NCI-H1105 (cell line): ENCODE measurements at places on chromosomes 2 and 18.
A peak's percentile ranks its signal among the peaks of the same experiment; 100 is the strongest.

DNA sequence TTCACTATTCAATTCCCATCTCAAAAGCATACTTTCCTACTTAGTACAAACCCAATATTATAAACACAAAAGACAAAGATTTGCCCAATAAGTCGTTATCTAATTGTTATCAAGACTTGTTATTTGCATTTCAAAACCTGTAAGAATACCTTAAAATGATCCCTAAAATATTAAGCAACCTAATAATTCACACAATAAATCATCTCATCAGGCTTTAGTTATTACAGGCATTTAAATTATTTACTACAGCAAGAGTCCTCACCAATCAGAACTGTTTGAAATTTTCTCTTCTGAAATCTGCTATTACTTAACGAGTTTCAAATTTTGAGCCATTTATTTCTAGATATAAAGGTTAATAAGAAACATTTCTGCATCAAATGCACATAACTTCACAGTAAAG, 1.6 kb downstream of the CCDC88A start:
- no peak for DNase-seq

DNA sequence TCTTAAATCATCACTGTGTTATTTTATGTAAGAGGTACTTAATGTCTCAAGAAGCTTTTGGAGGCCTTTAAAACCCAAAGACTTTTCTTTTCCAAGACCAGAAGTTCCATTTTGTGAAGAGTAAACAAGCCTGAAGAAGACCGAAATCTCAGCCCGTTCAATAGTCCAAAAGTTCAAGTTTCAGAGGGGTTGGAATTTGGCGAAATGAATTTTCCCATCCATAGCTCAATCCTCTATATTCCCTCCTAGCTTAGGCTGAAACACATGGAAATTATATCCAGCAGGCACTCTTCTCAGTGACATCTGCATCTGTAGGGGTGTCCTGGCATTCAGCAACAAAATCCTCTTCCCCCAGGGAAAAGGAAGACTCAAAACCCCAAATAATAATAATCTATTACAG, 344.6 kb downstream of the ARHGAP15 start:
- DNase-seq: no peak

DNA sequence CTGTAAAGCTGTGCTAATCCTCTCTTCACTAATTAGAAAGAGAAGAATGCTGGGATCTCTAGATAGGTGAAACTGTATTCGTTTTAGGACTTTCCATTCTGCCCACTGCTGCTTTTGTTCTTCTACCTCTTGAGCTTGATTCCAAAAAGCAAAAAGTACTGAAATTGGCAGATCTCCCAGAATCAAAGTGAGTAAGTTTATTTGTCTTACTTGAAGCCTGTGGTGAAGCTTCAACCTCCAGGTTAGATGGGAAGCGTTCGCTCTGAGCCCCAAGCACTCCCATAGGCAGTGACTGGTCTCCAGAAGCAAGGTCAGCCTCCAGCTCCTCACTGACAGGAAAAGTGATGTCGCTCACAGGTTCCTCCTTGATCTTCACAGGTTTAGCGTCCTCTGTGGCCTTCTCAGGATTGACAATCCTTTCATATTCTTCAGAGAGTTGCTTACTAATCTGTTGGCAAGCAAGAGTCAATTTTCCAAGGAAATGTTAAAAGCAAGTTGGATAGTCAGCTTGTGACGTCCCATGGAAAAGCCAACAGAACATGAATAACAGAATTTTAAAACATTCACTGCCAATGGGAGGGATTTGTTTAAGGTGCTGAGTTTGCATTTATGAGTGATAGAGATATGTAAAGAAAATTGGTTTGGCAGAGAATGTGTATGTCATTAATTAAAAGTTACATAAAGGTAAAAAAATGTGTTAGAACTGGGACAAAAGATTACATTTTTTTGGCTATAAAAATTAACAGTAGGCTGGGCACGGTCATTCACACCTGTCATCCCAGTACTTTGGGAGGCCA, 8.1 kb downstream of the SUPT7L start:
- no peak for DNase-seq

GRCh38 chr18:76991021-76991688, 141.4 kb downstream of the MBP start:
- no peak for DNase-seq

- no peak for DNase-seq
Observed at GRCh38 chr18:13376841-13377351, 158.3 kb downstream of the LDLRAD4 start.

DNA sequence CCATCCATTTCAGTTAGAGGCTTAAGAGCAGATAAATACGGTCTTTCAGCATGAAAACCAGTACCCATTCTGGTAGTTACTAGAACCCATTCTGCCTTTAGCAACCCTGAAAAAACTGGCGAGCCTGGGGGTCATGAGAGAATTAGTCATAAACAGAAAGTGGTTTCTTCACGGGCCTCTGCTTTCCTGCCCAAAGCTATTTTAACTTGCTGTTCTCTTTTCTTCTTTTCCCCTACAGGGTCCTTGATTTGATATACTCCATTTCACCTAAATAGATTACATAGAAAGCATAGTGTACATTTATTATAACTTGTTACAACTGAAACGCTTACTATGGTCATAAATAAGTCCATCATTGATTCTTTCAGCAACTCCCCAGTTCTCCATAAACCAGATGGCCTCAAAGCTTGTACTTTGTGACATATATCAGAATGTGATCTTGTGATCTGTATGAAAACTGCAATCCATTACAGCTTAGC, 48.3 kb downstream of the WDFY1 start:
- DNase-seq: no peak

- no peak for DNase-seq
Observed at GRCh38 chr2:40129725-40130124, 322.2 kb downstream of the SLC8A1 start.

DNA sequence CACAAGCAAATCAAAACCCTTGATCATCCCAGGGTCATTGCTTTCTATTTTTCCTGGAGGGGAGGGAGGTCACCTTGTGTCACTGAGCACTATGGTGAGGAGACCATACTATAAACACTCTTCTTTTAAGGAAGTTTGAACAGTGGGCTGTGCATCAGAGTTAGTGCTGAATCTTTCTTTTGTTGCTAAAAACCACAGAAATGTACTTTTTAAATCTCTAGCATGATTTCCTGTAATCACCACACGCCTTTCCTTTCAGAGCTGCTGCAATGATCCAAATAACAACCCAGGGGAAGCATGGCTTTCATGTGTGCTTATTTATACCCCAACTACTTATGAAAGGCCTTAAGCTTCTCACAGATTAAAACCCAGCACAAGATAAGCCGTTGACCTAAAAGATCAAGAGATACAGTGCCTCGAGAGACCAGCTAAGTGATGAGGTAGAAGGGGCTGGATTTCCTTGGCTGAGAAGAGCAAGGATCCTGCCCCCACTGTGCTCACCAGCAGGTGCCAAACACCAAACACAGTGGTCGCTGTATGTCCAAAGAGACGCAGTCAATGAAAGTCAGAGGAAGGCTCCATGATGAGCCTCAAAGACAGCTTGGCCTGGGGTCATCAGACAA, 34.7 kb downstream of the TRABD2A start:
- no peak for DNase-seq

DNA sequence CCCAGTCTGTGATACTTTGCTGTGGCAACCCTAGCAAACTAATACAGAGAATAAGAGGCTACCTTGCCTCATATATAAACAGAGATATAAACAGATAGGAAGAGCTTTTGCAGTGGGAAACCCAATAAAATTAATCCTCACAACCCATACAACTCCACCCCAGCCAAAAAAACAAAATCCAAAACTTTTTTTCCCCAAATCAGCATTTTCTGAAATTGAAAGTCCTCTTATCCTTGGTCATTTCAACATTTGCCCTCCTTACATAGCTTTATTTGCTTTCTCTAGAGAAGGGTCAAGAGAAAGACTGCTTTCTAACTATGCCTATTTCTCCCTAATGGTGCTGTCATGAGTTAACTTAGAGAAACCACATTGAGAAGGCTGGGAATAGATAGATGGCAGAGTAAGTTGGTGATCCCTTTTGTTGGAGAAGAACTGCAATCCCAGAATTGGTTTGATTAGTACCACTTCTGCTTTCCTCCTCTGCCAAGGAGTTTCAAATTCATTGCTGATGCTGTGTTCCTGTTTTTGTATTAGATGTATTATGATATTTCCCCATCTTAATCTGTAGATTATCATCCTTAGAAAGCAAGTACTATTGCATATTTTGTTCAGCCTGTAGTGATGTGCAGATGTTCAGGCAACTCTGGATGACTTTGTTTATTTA, 76.5 kb upstream of the B3GNT2 start:
- DNase-seq: no peak

DNA sequence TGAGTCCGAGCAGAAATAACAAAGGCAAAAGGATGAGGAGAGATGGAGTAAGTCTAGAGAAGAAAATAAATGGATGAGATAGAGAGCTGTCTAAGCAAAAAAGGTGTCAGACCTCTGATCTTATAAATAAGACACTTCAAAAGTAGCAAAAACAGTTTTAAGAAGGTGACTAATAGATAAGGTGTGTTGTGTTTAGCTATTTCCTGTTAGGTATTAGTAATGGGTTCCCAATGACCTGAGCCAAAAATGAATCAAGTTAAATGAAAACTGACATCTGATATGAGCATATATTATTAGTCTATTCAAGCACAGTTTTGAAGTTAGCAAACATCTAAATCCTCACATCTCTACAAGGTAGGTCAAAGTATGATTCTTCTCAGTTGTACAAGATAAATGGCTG, 10.6 kb downstream of the SUPT7L start:
- no peak for DNase-seq

DNA sequence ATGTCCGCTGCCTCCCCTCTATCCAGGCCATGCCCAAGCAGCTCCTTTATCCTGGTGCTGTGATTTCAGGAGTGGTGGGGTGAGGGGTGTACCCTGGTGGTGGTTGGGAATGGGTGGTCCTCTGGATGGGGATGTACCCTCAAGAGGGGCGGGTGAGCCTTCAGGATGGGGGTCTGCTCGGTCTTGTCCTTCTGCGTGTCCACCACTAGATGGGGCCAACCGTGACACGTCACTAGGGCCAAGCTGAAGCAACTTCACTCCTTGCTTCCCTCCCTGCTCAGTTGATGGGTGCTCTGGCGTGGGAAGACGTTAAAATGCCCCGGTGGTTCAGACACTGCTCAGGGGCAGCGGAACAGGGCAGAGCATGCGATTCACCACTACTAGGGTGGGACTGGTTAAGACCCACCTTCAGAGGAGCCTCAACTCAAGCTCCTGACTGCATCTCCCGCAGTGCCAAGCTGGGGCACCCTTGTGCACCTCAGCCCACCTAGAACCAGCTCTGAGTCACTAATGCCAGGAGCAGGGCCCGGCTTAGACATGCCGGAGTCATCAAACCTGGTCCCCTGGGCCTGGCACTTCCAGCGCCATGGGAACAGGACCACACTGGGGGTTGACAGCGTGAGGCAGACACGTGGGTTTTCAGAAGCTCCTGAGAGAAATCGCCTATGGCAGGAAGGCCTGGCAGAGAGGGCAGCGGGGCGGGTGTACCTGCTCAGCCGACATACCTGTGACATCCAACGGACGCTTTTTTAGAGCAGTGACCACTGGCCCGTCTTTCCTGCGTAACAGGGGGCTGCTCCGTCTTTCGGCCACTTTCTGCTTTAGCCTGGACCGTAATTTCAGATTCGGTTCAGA, 256.7 kb downstream of the HDAC4 start:
- no peak for DNase-seq

GRCh38 chr2:85111819-85112281, 21.3 kb upstream of the TCF7L1 start:
- no peak for DNase-seq

DNA sequence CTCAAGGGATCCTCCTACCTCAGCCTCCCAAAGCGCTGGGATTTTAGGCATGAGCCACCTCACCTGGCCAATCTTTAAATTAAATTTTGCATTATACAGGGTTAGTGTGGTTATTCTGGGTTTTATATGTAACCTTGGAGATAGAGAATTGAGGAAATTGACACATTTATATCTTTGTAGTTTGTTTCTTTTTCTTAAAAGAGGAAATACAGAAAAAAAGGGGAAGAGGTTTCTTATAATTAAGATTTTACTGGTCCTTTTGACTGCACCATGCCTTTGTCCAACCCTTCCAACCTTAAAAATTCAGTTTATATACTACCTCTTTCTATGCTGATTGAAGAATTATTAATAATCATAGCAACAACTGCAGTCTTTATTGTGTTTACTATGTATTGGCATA, 210.1 kb upstream of the STON1 start:
- DNase-seq: no peak

- DNase-seq: no peak
Observed at GRCh38 chr18:23618862-23619387, 32.6 kb upstream of the NPC1 start.

- DNase-seq: peak; percentile 88
Observed at GRCh38 chr2:170815746-170816503, 762 bp upstream of the GAD1 start.

- DNase-seq: no peak
Observed at GRCh38 chr2:75709297-75709696, 1.4 kb downstream of the GCFC2 start.

DNA sequence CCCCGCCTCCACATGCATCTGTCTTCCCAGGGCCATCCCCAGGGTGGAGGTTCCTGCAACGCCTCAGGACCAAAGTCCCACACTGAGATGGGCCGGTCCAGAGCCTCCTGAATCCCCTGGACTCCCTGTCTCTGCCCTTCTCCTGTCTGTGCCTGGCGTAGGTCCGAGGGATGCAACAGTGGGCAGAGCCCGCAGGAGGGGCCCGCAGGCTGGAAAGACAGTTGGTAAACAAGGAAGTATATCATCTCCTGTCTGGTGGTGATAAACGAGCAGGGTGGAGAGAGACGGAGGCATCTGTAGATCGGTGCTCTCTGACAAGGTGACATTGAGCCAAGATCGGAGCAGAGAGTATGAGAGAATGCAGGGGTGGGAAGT, 72.6 kb upstream of the RAB6C start:
- no peak for DNase-seq

GRCh38 chr2:219713110-219713509, 85.7 kb downstream of the SLC4A3 start:
- no peak for DNase-seq

DNA sequence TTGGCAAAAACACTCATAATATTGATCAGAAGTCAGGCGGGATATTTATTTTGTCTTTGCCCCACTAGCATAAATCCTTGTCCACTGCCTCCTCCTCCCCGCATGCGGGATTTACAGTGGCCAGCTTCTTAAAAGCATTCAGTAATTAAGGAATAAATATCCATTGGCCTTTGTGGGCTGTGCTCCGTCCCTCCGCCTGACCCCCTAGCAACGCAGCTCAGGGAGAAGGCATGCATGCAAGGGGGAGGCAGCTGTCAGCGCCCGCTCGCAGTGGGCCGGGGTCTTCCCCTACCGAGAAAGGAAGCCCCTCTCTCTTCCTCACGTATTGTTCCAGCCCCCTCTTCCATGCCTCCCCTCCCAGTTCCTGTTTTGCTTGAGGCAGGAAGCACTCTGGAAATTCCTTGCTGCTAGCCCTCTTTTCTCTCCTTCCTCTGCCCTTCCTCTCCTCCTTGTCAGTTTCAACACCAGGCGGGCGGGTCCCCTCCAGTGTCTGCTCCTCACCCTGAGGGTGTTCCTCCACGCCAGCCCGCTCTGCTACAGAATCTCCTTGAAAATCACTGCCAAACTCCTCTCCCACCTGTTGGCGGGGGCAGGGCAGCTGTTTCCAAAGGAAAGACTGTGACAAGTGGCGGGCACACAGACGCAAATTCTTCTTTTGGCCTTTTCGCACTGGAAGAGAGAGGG, 60.1 kb downstream of the GBX2 start:
- DNase-seq: no peak
